Urinary bladder (tissue), 4 donors: ENCODE measurements at places on chromosomes 6 and 20. TPM values are rescaled to one million over a fixed set of nuclear protein-coding genes. Genes with fewer than 3 reads are reported as not detected.

The FOXS1 gene
- total RNA-seq, result 4.7 TPM

GRCh38 chr20:59771506-59772372, 161.7 kb downstream of the SYCP2 start:
- DNase-seq, result no peak

- DNase-seq, result no peak
Observed at GRCh38 chr6:4472969-4473642, 303.1 kb upstream of the CDYL start.

DNA sequence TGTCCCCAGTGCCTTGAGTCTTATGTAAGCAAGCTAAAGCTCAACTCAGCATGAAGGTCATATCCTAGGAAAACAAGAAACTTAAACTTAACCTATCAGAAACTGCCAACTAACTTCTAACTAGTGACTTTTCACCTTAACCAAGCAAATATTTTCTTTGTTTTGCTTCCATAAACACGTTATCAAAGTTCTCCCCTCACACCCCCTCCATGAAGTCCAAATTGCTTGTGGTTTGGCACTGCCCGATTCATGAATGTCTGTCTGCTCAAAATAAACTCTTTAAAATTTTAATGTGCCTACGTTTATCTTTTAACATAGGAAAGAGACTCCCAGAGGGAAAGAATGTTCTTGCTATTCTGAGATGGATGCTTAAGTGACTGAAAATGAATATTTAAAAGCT, 34.9 kb downstream of the GSTA2 start:
- DNase-seq, result no peak

DNA sequence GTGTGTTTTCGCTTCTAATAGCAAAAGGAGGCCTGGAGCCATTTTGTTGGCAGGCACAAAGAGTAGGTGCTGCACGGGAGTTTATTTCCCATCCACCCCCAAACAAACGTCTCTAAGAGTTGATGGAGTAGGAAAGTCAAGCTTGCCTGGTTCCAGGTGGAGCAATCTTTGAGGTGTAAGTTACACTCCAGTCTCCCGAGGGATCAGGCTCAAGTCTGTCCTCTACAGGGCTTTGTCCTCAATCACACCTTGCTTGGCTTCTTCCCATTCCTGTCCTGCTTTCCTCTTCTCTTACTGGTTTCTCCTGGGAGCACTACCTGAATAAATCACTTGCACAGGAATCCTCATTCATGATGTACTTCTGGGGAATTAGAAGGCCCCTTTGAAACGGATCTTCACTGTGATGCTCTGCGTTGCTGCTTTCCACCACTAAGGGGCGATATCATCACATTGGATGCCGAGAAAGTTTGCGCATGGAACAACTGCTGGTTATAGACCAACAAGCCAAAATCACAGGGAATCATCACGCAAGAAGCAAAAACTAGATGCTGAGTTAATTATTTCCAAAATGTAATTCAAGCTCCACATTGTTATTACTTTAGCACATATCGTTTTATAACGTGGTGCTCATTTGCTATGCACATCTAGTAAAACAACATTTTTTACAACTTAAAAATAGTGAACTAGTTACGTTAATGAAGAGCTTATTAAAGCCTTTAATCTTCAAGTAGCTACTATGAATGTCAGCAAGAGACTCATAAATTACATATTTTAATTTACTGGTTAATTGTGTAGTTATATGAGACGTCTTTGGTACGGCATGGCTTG, 156.8 kb downstream of the DNAH8 start:
- DNase-seq, result peak; percentile 1

The OTOR gene
- total RNA-seq, result 0.16 TPM

DNA sequence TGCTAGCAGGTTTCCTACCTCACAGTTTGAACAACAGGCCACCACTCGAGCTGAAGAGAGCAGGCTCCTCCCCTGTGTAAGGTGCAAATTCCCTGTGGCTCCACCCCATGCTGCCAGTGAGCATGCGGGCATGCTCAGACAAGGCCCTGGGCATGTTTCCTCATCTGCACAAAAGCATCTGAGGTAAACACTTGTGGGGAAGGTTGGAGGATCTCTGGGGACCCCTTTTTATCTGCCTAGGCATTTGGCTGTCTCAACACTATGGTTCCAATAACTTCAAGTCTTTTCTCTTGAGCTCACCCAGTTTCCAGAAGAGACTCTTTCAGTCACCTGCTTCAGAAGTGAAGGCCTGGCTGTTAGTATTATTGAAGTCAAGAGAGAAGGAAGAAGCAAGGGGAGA, 9.4 kb downstream of the C6orf58 start:
- no peak for DNase-seq

The ISM1 gene
- total RNA-seq, result 1.8 TPM
